ENCODE measurements at places on chromosomes 16 and 17.

- DNase-seq, result no peak
These were observed 17.4 kb downstream of the IL34 start for GRCh38 chr16:70663524-70664324.

DNA sequence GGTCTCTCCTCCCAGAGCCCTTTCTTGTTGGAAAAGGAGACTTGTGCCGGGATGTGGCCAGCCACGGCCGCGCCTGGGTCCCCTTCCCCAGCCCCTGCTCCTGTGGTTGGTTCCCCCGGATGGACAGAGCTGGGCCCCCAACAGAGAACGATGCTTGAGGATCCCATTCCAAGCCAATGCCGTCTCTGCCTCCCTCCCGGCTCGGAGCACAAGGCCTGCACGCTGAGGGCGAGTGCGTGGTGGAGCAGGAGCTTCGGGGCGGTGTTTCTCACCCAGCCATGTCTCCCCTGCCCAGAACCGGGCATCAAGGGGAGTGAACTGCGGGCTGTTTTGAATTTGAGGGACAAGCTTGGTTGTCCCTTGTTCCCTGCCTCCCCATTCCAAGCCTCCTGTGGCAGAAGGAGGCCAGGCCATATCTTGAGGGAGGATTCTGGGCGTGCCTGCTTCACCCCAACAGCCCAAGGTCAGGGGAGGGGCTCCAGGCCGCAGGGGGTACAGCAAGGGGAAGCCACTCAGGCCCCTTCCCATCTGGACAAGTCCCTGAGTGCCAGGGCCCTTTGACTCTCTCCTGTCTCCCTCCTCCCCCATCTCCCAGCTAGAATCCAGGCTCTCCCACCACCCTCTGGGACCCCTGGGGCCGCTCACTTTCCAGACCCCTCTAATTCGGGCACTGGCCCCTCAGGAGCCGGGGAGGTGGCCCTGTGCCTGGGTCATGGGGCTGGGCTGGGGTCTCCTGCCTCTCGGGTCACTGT, 43.6 kb downstream of the SOCS3 start:
- no peak for DNase-seq

GRCh38 chr16:58096249-58096648, 32.9 kb downstream of the CFAP20 start:
- DNase-seq, result no peak

GRCh38 chr16:85627526-85628264, 14.6 kb downstream of the GSE1 start:
- DNase-seq, result no peak

- no peak for DNase-seq
These were observed 73.1 kb downstream of the CDH13 start for GRCh38 chr16:82699711-82700495.

GRCh38 chr16:62701426-62701825, 665.2 kb upstream of the CDH8 start:
- no peak for DNase-seq

- no peak for DNase-seq
These were observed 10.9 kb upstream of the ANKFN1 start for GRCh38 chr17:56142325-56142724.

GRCh38 chr16:52350031-52350642, 196.8 kb downstream of the TOX3 start:
- no peak for DNase-seq

- no peak for DNase-seq
These were observed 1.4 kb downstream of the CACNG5 start for GRCh38 chr17:66836063-66837005.

DNA sequence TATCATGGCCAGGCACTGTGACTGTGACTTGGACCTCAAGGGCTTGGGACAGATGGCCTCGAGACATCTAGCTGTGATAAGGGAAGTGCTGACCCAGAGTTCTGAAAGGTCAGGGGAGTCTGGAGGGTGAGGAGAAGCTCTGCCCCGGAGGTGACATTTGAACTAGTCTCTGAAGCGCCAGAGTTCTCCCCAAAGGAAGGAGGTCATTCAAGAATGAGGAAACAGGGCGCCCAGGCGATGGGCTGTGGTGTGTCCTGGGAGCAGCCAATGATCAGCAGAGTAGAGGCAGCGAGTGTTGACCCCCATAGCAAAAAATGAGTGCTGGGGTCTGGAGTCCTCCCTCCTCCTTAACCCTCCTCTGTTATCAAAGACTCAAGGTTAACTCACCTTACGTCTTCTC, 4.9 kb downstream of the STARD3 start:
- DNase-seq, result no peak

GRCh38 chr17:6472517-6472916, 28.3 kb downstream of the PIMREG start:
- DNase-seq, result no peak

Measured in activated CD4-positive, alpha-beta T cell treated with anti-CD3 and anti-CD28 coated beads, Interleukin-2, Interleukin-6, amounts not matched to agents 100 ng/mL and 50 ng/mL, durations not matched to agents 16 hours and 8 hours (primary cell).